NK-92 treated with Interleukin-12 subunit alpha and Interleukin-12 subunit beta, amount 100 ng/mL, for 24 hours (cell line): ENCODE measurements at places on chromosomes 4 and X.

- no peak for DNase-seq
Observed at GRCh38 chr4:55727746-55728145, 91.6 kb upstream of the NMU start.

- DNase-seq, result no peak
Observed at GRCh38 chr4:144499777-144500176, 146.2 kb upstream of the HHIP start.

GRCh38 chr4:184344899-184345572 lies 127.4 kb upstream of the ENPP6 start:
- DNase-seq, result no peak

GRCh38 chrX:129646566-129647417 lies 8.0 kb downstream of the APLN start:
- no peak for DNase-seq

DNA sequence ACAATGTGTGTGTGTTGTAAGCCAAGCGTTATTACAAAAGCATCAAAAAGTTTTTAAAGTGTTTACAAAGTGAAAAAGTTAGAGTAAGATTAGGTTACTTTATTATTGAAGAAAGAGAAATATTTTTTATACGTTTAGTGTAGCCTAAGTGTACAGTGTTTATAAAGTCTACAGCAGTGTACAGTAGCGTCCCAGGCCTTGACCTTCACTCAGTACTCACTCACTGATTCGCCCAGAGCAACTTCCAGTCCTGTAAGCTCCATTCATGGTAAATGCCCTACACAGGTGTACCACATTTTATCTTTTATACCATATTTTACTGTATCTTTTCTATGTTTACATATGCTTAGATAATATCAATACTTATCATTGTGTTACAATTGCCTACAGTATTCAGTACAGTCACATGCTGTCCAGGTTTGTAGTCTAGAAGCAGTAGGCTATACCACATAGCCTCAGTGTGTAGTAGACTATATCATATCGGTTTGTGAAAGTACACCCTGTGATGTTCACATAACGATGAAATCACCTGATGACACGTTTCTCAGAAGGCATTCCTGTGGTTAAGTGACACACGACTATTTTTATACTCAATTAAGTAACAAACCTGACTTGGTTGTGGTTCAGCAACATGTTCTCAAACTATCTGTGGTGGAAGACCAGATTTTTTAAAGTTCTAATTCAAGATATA lies 152.0 kb upstream of the EDNRA start:
- no peak for DNase-seq

- no peak for DNase-seq
Observed at GRCh38 chr4:1050486-1051213, 39.2 kb downstream of the FGFRL1 start.

GRCh38 chr4:65943076-65943475 lies 272.8 kb upstream of the EPHA5 start:
- no peak for DNase-seq

DNA sequence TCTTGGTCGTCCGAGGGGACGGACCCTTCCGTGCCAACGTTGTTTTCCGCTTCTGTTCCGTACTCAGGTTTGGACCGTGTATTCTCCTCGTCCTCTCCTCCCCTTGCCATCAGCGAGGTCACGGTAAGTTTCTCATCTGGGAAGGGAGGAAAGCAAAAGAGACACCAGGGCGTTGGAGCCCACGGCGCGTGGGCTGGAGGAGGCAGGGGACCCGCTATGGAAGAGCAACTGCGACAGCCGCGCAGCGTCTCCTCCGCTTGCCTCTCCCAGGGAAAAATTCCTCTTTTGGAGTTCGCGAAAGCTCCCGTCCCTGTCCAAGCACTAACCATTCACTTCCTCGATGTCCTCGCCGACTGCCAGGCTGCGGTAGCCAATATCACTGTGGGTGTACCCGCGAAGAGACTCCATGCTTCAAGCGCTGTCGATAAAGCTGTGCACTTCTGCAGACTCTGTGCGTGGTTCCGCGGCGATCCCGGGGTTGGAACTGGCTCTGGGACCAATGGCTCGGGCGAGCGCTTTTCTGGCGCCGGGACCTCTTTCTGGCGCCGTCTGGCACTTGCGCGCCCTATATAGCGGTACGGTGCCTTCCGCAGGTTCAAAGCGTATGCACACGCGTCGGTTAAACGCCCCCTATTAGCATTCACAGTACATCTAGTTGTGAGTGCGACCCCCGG lies at the start of gene ESX1:
Gene ESX1 (minus strand): TSS at position 492 of the 674 bp plus-strand sequence. CDS start 84 bp downstream, at position 408.
- DNase-seq, result no peak

GRCh38 chr4:57068237-57068981 lies 41.8 kb downstream of the IGFBP7 start:
- DNase-seq, result no peak

DNA sequence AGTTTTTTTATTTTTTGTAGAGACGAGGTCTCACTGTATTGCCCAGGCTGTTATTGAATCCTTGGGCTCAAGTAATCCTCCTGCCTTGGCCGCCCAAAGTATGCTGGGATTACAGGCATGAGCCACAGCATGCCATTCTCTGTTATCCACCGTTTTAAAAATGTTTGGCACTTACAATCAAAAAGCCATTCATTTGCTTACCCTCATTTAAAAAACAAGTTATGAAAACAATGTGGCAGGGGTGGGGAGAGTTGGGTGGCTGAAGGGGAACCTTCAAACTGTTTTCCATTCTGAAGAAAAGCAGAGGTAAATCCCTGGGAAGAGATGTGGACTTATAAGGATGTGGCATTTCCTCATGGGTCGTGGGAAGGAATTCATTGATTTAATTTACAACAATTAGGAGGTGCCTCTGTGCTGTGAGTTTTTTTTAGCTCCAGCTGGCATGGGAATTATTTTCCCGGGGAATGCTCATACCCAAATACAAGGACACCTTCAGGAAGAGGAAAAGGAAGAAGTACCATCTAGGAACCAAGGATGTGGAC lies 103.5 kb downstream of the MID1 start:
- DNase-seq, result no peak

- DNase-seq, result no peak
Observed at GRCh38 chr4:47550899-47551548, 65.9 kb downstream of the ATP10D start.

- DNase-seq, result no peak
Observed at GRCh38 chrX:47936224-47936939, 67.4 kb downstream of the ZNF182 start.

- no peak for DNase-seq
Observed at GRCh38 chr4:2599304-2599654, 62.8 kb downstream of the FAM193A start.

GRCh38 chr4:101952985-101953384 lies 162.5 kb downstream of the BANK1 start:
- no peak for DNase-seq

DNA sequence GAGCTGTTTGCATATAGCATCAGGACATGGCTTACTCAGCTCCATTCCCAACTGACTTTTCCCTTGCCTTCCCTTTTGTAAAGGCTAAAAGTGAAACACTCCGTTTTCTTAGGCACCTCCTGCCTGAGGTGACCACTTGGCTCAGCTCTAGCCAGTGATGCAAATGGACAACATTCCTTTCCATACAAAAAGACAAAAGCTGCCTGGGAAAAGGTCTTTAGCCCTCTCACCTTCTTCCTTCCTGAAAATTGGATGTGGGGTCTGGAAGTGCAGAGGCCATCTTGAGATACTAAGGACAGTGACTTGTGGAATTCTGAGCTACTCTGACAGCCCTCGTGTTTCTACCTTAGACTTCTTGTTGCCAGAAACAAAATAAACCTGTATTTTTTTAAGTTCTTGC lies 27.7 kb upstream of the SFRP2 start:
- no peak for DNase-seq

- no peak for DNase-seq
Observed at GRCh38 chr4:122842984-122843531, 16.4 kb downstream of the FGF2 start.

DNA sequence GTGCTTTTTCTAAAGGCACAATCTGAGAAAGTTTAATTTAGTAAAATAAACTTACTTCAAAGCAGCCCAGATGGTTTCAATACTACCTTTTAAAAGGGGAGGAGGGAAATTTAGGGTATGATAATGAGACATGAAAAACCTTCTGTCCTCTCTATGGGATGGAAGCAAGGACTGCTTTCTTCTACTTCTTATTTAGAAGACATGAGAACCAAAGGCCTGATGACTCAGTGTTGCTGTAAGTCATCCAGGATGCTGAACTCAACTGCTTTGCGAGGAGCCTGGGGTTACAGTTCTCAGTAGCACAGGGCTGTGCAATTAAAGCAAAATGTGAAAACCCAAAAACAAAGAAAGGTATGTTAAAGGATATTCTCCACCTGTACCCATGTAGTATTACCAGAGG lies 140.8 kb upstream of the EDNRA start:
- DNase-seq, result no peak

DNA sequence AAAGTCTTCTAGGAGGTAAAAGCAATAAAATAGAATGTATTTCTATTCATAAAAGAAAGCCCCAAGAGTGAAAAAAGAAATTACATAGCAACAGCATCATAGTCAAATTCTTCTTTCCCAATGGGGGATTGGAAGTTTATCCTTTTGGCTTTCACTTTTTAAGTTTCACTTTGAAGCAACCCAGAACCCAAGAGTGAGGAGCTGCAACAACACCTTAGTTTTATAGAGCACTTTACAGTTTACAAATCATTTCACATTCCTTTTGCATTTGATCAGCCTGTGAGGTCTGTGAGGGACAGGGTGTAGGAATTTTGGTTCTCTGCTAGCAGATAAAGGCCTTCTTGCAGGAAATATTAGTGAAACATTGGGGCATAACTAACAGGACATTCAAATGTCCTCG lies 112.0 kb upstream of the NDP start:
- no peak for DNase-seq
